ENCODE measurements at places on chromosomes 2 and 18. TPM values are rescaled to one million over a fixed set of nuclear protein-coding genes. Genes with fewer than 3 reads are reported as not detected.

The MALT1 gene
- 42.5 TPM for total RNA-seq

The ACMSD gene
- not detected for total RNA-seq

The NDUFV2 gene
- 535 TPM for total RNA-seq

The ACADL gene
- total RNA-seq, result not detected

- H3K27ac ChIP-seq, result peak overlapping the region; percentile 97
- no peaks in the 10 kb centered on the region for H3K27me3 ChIP-seq
- H3K36me3 ChIP-seq, result peaks cover 5% of the 10 kb centered on the region
- H3K4me1 ChIP-seq, result peaks cover 31% of the 10 kb centered on the region
Measured at GRCh38 chr2:239401881-239402233, 1.0 kb upstream of the HDAC4 start.

GRCh38 chr2:105814291-105814940 lies 69.7 kb downstream of the NCK2 start:
- H3K27ac ChIP-seq, result peak overlapping the region; percentile 42
- peaks cover 36% of the 10 kb centered on the region for H3K36me3 ChIP-seq
- H3K4me3 ChIP-seq, result no peak overlapping the region

GRCh38 chr2:149049142-149049541 lies 10.6 kb downstream of the LYPD6B start:
- no peaks in the 10 kb centered on the region for H3K4me1 ChIP-seq
- no peak overlapping the region for H3K4me3 ChIP-seq
- no peak for DNase-seq
- peaks cover 7% of the 10 kb centered on the region for H3K36me3 ChIP-seq

DNA sequence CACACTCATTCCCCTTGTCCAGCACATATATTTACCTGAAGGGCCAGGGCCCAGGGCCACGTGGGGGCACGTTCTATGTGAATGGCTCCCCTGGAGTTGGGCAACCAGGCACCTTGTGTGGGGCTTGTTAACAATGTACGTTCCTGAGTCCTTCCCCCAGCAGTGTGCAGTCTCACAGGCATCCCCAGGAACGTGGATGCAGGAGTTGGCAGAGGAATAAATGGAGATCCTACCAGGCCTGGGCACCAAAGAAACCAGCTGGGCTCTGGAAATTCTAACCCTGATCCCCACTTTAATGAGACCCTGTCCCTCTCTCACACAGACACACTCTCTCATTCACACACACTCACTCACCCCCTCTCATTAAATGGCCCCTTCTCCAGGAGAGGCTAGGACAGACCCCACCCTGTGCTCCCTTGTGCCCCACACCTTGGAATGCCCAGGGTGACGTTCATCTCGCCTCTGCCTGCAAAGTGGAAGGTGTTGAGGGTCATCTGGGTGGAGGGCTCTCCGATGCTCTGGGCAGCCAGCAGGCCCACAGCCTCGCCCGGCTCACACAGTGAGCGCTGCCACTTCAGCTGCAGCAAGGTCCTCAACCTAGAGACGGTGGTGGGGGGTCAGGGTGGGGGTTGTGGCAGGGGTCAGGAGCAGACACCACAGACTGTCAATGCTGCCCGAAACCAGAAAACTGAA lies 65.6 kb downstream of the POLR1A start:
- H3K27me3 ChIP-seq, result no peaks in the 10 kb centered on the region
- H3K4me1 ChIP-seq, result peaks cover 73% of the 10 kb centered on the region
- no peak overlapping the region for H3K4me3 ChIP-seq
- no peak for DNase-seq
- H3K27ac ChIP-seq, result peak overlapping the region; percentile 72

DNA sequence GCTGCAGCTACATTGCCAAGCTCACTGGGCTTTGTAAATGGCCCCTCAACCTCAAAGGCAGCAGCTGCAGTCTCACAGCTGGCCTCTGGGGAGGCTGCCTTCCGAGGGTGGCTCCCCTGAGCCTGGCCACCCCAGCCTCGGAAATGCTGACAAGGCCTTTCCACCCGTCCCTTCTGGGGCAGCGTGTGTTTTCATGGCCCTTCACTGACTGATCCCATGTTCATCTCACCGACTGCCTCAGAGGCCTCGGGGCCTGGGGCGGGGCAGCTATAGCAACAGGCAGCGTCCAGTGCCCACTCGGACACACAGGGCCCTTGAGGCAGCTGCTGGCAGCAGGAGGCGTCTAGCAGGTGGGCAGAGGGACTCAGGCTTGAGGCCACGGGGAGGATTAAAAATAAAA lies 149.7 kb downstream of the GLI2 start:
- no peak overlapping the region for H3K4me3 ChIP-seq
- no peak for DNase-seq
- H3K27me3 ChIP-seq, result no peaks in the 10 kb centered on the region
- no peaks in the 10 kb centered on the region for H3K4me1 ChIP-seq
- no peak overlapping the region for H3K27ac ChIP-seq

GRCh38 chr18:35511833-35512232 lies 14.1 kb upstream of the INO80C start:
- no peaks in the 10 kb centered on the region for H3K27me3 ChIP-seq
- no peaks in the 10 kb centered on the region for H3K4me1 ChIP-seq
- no peak overlapping the region for H3K4me3 ChIP-seq
- no peak for DNase-seq
- no peak overlapping the region for H3K27ac ChIP-seq

Data from activated CD4-positive, alpha-beta memory T cell treated with anti-CD3 and anti-CD28 coated beads for 36 hours (primary cell).